ENCODE measurements at places on chromosomes 16 and 17. TPM values are rescaled to one million over a fixed set of nuclear protein-coding genes. Genes with fewer than 3 reads are reported as not detected.

DNA sequence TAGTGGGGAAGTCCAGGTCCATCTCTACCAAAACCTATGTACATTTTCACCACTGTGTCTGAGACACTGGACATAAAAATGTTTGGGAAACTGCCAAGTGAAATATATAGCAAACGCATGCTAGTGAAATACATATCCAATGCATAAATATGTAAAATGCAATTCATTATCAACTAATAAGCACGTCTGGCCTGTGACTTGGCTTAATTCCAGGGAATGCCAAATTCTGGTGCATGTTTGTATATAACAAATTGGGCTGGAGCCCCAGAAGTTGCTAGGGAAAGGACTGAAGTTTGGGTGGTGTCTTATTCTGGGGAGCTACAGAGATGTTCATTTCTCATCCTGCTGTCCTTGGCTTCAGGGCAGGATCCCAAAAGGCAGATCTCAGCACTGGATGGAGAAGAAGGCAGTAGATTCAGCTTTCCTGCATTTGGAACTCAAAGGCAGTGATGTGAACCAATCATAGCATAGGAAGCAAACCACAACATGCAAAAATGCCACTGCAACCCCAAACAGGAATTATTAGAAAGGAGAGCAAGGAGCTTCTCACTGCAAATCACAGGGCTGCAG lies 184.3 kb downstream of the HS3ST3A1 start:
- no peak overlapping the region for H3K4me3 ChIP-seq
- no peak overlapping the region for H3K27ac ChIP-seq
- DNase-seq: no peak

GRCh38 chr16:23510164-23510914 lies at the start of gene GGA2:
GGA2 (minus strand) TSS chr16:23510494; CDS start chr16:23510411, 83 bp downstream.
- H3K27me3 ChIP-seq: no peaks in the 10 kb centered on the region
- H3K27ac ChIP-seq: peak within 1 kb of the TSS; percentile 87
- H3K36me3 ChIP-seq: no peaks in the 10 kb centered on the region
- H3K4me3 ChIP-seq: peak within 1 kb of the TSS; percentile 83
- DNase-seq: peak; percentile 92

- no peaks in the 10 kb centered on the region for H3K36me3 ChIP-seq
- H3K4me3 ChIP-seq: peak overlapping the region; percentile 62
Observed at GRCh38 chr17:34580685-34581445, 1.5 kb downstream of the TMEM132E start.

DNA sequence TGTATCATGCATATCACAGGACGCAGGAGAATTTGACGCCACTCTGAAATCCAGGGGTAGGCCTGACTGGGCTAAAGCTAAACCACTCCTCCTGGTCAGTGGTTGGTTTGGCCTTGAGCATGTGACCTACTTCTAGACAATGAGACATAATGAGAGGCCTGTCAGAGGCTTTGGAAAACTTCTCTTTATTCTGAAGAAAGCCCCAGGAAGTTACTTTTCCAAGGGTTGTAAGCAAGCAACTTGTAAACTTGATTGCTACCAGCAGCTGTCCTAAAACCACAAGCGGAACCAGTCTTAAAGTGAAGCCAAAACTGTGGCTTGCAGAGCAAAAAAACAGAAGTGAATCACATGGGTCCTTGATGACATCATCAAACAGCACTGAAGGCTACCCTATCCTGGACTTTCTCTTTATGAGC lies 138.2 kb upstream of the COX10 start:
- no peaks in the 10 kb centered on the region for H3K4me1 ChIP-seq
- H3K36me3 ChIP-seq: no peaks in the 10 kb centered on the region
- DNase-seq: no peak
- H3K27ac ChIP-seq: peak overlapping the region; percentile 48

- peaks cover 79% of the 10 kb centered on the region for H3K36me3 ChIP-seq
- no peaks in the 10 kb centered on the region for H3K27me3 ChIP-seq
- H3K4me3 ChIP-seq: no peak overlapping the region
- peak overlapping the region; percentile 71 for H3K27ac ChIP-seq
- H3K4me1 ChIP-seq: peaks cover 76% of the 10 kb centered on the region
Observed at GRCh38 chr17:1002771-1003555, 6.0 kb downstream of the TIMM22 start.

GRCh38 chr17:78944956-78945355 lies 19.8 kb upstream of the TIMP2 start:
- H3K4me1 ChIP-seq: no peaks in the 10 kb centered on the region
- no peak overlapping the region for H3K27ac ChIP-seq
- no peak for DNase-seq

GRCh38 chr17:83032781-83033180 lies 46.6 kb upstream of the METRNL start:
- no peaks in the 10 kb centered on the region for H3K27me3 ChIP-seq
- DNase-seq: no peak
- H3K4me3 ChIP-seq: no peak overlapping the region
- H3K36me3 ChIP-seq: peaks cover 7% of the 10 kb centered on the region
- H3K4me1 ChIP-seq: no peaks in the 10 kb centered on the region

DNA sequence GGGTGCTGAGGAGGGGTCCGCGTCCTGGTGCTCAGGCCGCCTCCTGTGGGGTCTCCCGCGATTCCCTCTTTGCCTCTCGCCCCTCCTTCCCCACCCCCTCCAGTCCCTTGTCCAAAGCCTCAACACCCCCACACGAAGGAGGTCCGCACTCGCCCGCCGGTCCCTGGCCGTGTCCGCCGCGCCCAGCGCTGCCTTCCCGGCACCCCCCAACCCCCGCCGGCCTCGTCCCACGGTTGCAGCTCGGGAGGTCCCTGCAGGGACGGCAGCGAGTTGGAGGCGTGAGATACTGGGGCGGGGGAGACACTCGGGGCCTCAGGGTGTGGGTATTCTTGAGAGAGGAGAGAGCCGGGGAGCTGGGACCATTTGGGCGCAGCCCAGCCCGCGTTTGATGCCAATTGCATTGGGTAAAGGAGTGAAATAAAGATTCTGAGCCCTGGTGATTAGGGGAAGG lies 468 bp downstream of the FLYWCH2 start:
- peak overlapping the region; percentile 92 for H3K4me3 ChIP-seq
- H3K27ac ChIP-seq: peak overlapping the region; percentile 96

DNA sequence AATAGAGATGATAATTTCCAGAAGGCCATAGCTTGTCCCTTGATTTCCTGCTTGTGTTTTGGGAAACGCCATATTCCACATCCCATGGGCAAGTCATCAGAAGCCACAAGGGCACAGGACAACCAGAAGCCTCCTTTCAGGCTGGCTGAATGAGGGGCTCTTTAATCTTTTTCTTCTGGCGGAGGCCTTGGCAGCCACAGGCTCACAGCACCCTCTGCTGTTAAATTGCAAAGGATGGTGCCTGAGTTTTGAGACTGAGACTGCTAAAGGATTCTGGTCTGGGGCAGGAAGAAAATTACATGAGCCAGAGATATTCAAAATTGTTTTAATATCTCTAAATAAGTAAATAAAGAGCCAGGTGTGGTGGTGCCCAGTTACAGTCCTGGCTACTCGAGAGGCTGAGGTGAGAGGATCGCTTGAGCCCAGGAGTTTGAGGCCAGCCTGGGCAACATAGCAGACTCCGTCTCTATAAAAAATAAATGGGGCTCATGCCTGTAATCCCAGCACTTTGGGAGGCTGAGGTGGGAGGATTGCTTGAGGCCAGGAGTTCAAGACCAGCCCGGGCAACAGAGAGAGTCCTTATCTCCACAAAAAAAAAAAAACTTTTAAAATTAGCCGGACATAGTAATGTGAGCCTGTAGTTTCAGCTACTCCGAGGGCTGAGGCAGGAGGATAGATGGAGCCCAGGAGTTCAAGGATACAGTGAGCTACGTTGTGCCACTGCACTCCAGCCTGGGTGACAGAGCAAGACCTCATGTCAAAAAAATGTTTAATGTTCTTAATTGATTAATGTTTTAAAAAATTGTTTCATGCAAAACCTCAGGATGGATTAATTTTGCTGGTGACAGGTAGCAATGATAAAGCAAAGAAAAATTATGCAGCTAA lies 26.3 kb downstream of the AARSD1 start:
- DNase-seq: no peak
- no peak overlapping the region for H3K4me3 ChIP-seq
- H3K27me3 ChIP-seq: peaks cover 4% of the 10 kb centered on the region
- H3K4me1 ChIP-seq: no peaks in the 10 kb centered on the region

Gene RNU2-1
- total RNA-seq: 7,693 TPM

Gene COQ7
- total RNA-seq: 15.4 TPM

Gene RPL27
- total RNA-seq: 752 TPM

Gene OR1D2
- total RNA-seq: not detected

Gene KRT39
- total RNA-seq: 0.35 TPM

Gene TSEN54
- 21.6 TPM for total RNA-seq

Gene QRICH2
- 3.4 TPM for total RNA-seq
